ENCODE measurements at places on chromosomes 7 and 10.

DNA sequence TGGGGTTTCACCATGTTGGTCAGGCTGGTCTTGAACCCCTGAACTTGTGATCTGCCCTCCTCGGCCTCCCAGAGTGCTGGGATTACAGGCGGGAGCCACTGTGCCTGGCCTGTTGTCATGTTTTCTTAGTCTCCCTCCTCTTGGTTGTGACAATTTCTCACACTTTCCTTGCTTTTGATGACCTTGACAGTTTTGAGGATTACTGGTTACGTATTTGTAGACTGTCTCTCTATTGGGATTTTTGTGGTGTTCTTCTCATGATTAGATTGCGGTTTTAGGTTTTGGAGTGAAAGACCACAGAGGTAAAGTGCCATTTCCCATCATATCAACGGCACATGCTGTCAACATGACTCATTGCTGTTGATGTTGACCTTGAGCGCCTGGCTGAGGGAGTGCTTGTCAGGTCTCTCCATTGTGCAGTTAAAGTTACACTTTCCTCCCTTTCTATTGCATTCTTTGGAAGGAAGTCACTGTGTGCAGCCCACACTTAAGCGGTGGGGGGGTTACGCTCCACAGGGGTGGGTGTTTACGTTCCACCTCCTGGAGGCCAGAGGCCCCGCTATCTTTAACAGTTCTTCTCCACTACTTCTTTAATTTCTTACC is 10.8 kb downstream of the NEURL1 start:
- peak; percentile 41 for DNase-seq

DNA sequence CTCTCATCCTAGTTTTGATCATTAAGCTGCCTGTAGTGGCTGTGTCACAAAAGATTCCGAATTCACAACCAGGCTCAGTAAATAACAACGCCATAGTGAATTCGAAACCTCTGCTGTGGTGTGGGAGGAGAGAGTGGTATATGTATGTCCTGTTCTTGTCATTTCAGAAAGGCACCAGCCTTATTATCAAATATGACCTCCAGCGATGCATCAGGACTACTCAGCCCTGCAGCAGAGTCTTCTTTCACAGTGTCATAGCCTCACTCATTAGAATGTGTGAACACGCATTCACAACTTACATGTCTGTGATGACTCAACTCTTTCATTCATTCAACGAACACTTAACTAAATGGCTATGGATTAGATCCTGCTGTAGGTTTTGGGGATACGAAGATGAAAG is 15.3 kb downstream of the AOC1 start:
- no peak for DNase-seq

DNA sequence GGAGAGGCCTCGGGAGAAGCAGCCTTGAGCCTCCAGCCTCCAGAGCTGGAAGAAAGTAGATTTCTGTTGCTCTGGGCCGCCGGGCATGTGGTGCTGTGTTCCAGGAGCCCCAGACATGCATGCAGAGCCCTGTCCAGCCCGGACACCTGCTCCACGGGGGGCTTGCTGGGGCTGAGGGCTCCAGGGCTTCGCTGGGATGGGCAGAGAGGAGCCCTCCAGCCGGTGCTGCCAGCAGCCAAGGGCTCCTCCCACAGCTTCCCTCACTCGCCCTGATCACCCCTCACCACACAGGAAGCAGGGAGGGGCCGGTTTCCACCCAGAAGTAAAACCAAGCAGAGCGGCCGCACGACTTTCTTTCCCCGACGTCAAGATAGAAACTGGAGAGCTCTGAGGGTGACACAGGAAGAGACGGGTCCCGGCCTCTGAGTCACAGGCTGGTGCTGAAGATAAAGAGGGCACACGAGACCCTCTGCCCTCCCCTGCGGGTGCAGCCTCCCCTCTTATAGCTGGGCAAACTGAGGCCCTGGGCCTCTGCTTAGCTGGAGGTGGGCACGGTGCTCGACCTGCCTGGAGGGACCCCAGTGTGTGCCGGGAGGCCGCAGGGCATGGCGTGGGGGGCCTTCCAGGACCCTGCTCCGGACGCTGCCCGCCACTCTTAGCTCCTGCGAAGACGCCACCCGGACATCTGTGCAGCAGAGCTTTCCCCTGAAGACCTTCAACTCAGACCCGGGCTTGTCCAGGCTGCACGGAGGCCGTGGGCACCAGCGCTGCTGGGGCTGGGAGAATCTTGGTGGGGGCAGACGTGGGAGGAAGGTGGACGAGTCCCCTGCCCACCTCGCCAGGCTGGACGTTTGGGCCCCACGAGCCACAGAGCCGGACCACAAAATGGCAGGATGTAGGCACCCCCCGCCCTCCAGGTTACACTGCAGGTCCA is 31.1 kb downstream of the ADAP1 start:
- DNase-seq, result peak; percentile 91

GRCh38 chr10:52870562-52870961 is 98.0 kb upstream of the MBL2 start:
- DNase-seq, result no peak

GRCh38 chr7:117816727-117817126 is 56.5 kb downstream of the CTTNBP2 start:
- DNase-seq, result no peak

DNA sequence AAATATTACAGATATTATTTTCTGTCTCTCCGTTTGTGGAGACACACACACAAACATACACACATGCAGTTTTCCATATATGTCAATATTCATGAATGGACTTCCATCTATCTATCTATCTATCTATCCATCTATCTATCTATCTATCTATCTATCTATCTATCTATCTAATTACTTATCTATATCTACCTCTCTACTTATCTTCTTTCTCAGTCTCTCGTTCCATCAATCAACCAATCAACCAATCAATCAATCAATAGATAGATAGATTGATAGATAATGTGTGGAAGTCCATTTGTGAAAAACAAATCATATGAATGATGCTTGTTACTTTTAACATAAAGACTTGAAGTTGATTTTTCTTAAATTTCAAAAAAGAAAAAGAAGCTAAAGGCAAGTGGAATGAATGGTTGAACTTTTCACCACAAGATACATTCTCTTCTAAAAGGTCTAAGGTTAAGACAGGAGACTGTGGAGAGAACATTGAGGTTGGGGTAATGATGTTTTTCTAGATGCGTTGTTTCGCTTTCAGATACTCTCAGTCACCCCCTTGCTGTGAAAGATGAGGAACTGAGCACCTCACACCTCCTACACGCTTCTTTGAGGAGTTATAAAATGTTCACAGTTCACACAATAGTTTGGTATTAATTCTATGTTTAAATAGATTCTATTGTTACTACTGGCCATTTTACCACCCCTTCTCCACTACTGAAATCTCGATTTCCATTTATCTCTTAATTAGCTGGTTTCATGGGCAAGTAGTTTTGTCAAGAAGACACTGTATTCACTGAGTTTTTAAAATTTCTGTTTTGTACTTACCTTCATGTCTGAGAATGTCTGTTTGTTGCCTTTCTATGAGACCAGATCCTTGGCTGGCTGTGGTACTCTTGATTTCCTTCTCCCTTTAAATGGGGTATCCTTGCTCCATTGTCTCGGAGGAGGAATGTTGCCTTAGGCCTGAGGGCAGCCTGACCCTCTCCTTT is 114.1 kb downstream of the EMX2 start:
- DNase-seq, result peak; percentile 5

- no peak for DNase-seq
These were observed 86.2 kb upstream of the DDC start for GRCh38 chr7:50651271-50651989.

DNA sequence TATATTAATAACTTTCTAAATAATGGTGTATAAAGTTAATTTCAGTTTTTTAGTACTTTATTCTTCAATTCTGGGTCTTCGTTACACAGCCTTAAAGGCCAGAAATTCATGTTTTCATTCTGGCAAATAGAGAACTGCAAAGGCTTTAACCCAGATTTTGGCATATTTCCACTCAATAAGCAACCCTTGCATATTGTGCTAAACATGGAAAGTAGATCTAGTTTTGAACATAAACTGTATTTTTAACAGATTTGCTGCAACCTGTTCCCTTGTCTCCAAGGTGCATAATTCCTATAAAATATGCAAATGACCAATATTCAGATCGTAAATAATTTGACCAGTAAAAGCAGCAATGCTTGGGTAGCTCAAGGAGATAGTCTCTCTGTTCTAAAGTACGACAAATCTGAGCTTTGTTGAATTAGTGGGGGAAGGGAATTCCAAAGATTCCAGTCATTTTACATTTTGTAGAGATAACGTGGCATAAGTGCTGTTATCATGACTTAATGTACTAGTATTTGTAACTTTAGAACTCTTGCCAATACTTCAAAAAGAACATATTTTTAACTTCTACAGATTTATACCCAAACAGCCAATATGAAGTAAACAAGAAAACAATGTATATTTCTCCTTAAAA is 46.4 kb upstream of the RSBN1L start:
- no peak for DNase-seq

- no peak for DNase-seq
These were observed 44.2 kb downstream of the ZMIZ1 start for GRCh38 chr10:79112881-79113431.

- peak; percentile 54 for DNase-seq
These were observed 35.3 kb downstream of the RASGEF1A start for GRCh38 chr10:43231523-43232078.

GRCh38 chr10:3785851-3786271 is 852 bp upstream of the KLF6 start:
- peak; percentile 69 for DNase-seq

DNA sequence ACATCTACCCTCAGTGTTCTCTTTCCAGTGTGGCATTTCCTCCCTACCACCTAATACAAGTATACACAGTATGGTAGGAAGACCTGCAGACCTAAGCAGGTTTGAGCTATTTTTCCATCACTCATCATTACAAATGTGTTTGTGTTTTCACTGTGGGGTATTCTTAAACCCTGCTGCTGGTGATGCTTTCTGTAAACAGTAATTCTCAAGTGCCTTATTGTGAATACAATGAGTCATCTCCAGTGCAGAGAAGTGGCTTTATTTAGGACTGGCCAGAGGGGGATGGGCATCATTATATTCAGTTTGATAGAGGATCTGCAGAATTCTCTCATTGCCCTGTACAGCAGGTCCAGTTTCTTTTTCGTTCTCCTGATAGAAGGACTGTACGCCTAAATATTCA is 63.7 kb downstream of the GRM8 start:
- no peak for DNase-seq

GRCh38 chr7:91343420-91343960 is 79.3 kb downstream of the FZD1 start:
- DNase-seq, result no peak

GRCh38 chr10:133274751-133275683 is 1.7 kb downstream of the ADAM8 start:
- DNase-seq, result peak; percentile 88

DNA sequence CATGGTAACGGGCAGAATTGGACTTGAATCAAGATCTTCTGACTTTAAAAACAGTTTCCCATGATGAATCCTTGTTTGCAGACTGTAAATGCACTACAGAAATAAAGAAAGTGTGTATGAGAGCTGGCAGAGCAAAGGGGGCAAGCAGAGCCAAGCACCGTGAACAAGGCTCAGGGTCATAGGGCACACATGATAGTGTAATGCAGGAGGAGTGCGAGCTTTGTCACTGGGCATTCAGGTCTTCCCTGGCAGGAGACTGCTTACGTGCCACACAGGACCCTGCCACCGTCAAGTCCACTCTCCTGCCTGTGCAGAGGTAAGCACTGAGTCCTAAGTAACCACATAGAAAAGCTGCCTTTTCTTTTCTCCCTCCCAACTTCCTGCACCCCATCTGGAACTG is 93.1 kb upstream of the NPVF start:
- no peak for DNase-seq

- DNase-seq, result no peak
These were observed 117.5 kb upstream of the CDK13 start for GRCh38 chr7:39832519-39833085.

DNA sequence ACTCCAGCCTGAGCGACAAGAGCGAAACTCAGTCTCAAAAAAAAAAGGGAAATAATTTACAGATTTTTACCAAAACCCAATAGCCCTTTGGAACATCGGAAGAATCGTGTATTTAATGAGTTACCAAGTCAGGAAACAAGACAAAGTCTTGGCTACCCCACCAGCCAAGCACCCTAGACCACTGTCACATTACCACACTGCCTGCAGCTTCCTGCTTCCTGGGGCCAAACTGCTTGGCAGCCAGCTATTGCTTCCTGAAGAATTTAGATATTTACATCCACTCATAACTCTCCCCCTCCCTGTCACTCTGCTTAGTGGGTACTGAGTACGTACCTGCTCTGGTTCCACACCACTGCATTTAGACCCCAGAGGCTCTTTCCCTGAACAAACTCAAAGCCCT is 14.1 kb upstream of the TNPO3 start:
- DNase-seq, result no peak

DNA sequence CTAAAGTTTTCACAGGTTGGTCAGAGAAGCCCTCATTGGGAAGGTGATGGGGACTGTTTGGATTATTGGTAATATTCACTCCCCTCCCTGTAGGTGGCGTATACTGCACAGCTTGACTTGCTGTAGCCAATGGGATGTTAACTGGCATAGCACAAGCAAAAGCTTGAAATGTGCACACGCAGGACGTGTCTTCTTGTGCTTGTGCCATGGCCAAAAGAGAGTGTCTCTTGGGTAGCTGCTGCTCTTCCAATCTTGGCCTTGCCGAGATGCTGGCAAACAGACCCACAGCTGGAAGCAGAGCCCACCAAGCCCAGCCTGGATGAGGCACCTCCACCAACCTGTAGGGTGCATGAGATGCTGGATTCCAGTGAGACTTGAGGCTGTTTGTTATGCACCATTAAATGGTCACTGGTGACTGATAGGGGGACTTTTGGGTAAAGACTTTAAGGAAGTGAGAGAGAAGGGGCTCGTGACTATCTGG is 266.0 kb downstream of the GRID1 start:
- no peak for DNase-seq

DNA sequence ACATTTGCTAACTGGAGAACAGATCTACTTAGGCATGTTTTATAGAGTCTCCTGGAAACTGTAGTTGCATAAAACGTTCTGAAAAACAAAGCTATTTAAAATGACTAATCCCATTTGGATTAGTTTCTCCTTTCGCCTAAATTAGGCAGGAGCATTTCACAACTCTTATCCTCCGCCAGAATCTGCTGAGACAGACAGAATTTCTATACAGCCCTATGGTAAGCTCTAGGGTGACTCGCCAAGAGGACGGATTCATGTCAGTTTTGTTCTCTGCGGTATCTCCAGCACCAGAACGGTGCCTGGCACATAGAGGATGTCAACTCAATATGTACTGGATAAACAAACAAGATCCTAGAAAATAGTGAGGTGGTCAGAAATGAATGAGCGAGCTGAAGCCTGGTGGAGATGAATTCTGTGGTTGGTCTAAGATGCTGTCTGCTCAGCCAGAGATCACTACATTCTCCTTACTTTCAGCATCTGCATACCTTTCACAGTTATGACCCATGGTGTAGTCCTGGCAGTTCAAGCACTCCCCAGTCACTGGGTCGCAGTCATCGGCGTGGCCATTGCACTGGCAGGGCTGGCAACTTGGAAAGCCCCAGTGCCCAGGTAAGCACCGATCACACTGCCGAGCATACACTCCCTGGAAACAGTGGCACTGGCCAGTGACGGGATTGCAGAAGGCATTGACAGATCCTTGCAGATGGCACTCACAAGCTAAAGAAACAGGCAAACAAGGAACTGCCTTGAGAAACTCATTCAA is 44.0 kb downstream of the LAMB1 start:
- no peak for DNase-seq

- no peak for DNase-seq
These were observed 72.8 kb downstream of the CTTNBP2 start for GRCh38 chr7:117800406-117800805.

- no peak for DNase-seq
These were observed 119.0 kb upstream of the KCNMA1 start for GRCh38 chr10:77756319-77757232.

GRCh38 chr10:114825513-114826253 is 4.1 kb downstream of the FHIP2A start:
- no peak for DNase-seq

GRCh38 chr7:15692501-15693020 is 6.1 kb upstream of the MEOX2 start:
- DNase-seq, result no peak

All from CD4-positive, alpha-beta T cell treated with Interleukin-12 subunit alpha and Interleukin-12 subunit beta, for 1 hour (primary cell).